ENCODE measurements at places on chromosomes 11 and 22.

GRCh38 chr11:15907806-15908205, 448.5 kb downstream of the SOX6 start:
- no peak for DNase-seq

- DNase-seq: no peak
Observed at GRCh38 chr11:96214777-96215109, 128.3 kb downstream of the MAML2 start.

GRCh38 chr11:35088226-35088625, 50.7 kb upstream of the CD44 start:
- DNase-seq: peak; percentile 45

GRCh38 chr22:36425977-36426523, 38.3 kb upstream of the MYH9 start:
- peak; percentile 66 for DNase-seq

DNA sequence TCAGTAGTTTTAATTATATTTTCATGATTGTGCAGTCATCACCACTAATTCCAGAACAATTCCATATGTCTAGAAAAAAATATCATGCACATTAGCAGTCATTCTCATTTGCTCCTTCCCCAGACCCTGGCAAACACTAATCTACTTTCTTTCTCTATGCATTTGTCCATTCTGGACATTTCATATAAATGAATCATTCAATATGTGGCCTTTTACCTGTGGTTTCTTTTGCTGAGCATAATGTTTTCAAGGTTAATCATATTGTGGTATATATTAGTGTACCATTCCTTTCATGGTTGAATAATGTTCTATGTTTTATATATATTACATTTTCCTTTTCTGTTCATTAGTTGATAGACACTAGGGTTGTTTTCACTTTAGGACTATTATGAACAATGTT, 811.1 kb upstream of the RAG2 start:
- DNase-seq: no peak

DNA sequence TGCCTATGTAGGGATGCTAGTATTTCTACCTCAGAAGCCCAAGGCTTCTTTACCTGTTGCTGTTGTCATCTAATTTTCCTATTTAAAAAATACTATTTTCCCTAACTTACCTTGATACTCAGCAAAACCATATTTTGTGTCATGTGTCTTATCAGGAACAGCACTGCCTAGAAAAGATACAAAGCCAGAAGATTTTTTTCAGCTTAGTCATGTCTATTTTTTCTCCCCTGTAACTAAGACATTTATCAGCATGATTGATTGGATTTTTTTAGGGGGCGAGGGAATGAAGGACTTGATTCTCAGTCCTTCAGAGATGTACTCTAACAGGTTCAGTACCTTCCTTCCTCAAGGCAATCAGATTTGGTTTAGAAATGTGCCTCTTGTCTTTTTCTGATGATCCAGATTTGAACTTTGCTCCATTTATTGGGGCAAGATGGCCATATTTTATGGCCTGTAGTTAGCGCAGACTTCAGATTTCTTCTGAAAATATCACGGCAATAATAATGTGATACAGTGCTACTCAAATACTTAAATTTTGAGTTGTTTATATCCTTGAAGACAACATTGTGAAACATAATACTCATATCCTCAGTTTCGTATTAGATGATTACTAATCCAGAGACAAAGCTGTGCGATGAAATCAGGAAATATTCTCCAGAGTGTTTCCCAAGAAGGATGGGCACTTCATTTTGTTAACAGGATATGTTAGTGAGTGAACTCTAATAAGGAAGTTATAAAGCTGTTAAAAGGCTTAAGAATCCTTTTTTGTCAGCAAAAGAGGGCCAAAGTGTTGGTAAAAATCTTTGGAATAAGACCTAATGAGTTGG, 3.8 kb upstream of the PIK3IP1 start:
- peak; percentile 73 for DNase-seq

- peak; percentile 47 for DNase-seq
Observed at GRCh38 chr11:88249706-88250105, 74.5 kb upstream of the RAB38 start.
